Fibroblast of skin of back (primary cell): ENCODE measurements at places on chromosomes 5 and 9.
A peak's percentile ranks its signal among the peaks of the same experiment; 100 is the strongest.

DNA sequence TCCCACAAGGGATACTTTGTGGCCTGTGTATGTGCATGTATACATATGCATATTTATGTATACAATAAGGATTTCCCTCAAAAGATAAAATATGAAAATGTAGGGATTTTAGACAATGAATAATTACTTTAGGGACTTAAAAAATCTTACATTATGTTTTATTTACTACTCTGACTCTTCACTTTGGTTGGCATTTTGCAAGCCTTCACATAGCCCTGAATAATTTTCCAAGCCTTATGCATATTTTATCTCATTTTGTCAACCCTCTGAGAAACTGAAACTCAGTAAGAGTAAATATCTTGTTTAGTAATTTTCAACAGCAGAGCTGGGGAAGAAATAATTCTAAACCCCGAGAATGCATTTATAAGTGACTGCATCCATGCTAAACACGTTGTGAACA is 153.0 kb upstream of the SLC24A2 start:
- no peak for DNase-seq

DNA sequence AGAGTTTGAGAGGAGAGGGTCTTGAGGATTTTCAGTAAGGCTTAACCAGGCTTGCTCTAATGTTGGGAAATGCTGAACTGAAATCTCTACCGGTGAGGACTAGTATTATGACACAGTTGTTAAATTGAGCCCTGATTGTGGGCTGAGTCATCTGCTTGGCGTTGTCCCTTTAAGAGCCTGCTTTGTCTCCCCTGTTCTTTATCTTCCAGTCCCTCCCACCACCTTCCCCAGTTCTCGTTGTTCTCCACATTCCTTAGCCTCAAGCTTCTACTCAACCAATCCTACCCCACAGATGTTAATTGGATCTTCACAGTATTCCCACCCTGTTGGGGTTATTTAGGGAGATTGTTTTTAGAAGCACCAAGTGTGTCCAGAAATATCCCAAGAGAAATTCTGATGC is 57.6 kb downstream of the ANKRD55 start:
- DNase-seq, result peak; percentile 72

DNA sequence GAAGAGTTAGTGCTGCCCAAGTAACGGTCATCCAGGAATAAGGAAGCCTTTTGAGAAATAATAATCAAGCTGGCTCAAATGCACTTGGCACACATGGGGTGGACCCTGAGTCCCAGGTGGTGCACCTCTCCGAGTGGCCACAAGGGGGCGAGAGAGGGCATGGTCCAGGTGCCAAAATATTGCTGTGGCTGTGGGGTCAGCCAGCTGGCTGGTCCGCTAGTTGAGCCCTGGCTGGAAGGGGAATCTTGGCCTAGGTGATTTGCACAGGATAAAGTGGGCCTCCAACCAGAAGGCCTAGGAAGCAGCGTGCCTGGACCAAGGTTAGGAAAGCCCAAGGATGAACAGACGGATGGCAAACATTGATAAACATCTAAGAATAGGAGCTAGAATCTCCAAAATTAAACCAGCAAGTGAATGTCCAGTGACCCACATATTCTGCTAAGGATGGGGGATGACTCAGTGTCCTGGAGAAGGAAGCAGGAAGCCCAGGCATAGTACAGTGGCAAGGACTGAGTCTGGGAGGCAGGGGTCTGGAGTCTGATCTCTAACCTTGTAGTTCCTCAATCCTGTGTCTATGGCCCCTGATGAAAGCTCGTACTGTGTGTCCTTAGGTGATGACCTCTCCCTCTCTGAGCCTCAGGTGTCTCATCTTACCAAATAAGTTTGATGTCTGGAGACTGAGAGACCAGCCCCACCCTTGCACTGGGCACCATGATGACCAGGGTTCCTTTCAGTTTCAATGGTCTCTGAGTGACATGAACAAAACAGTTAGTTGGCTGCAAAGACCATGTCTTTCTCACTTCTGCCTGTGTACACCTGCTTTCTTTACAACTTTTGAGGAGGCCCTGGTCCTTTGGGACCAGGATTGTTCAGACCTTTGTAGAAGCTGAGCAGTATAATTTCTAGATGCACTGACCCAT is 19.2 kb upstream of the SHB start:
- DNase-seq, result peak; percentile 41

- DNase-seq, result no peak
Observed at GRCh38 chr5:59037941-59038797, 455.3 kb downstream of the RAB3C start.

DNA sequence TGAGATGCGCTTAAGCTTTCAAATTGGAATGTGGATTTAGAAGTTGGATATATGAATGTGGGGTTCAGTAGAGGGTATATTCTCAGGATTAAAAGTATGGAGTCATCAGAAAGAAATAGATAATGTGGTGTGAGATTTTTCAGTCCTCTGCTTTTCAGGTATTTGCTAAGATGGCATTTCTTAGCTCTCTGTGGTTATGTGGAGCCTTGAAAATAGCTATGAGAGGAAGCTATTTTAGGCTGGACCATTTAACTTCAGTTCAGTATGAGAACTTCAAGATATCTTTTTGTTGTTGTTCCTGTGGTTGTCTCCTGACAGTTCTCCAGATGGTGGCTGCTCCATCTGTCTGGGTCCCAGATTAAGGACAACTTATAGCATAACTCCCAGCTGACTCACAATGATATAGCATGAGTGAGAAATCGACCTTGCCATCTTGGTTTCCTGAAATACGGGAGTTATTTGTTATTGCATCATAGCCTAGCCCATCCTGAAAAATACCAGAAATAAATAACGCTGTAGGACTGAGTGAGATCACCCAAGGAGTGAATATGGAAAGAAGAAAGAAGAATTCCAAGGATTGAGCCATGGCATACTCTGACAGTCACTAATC is 461.5 kb downstream of the ANXA1 start:
- peak; percentile 18 for DNase-seq

DNA sequence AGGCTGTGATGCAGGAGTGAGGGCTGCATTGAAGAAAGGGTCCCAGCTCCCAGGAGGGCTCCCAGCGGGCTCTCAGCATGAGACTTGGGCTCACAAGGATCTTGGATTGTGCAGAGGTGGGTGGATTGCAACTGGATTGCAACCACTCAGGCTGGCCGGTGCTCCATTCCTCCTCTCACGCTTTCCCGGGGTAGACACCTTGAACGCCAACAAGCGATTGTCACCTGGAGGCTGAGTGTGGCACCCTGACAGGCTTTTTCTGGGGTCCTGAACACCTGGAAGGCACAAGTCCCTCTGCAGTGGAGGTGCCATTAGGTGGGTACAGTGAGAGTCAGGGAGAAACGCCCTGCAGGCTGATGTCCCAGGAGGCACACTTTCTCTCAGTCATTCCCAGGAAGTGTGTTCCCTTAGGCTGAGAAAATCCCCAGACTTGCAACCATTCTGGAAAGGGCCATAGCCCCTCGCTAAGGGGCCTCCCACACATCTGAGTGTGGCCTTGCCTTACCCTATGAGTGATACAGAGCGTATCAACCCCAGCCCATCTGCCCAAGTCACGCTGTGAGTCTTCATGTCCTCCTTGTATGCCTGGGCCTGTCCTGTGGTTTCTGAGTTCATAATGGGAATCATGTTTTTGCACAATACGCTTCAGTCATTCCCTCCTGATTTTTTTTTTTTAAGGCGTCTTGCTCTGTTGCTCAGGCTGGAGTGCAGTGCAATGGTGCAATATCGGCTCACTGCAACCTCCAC is 488.1 kb downstream of the IRX1 start:
- no peak for DNase-seq

- no peak for DNase-seq
Observed at GRCh38 chr9:89731262-89732182, 126.7 kb downstream of the GADD45G start.

DNA sequence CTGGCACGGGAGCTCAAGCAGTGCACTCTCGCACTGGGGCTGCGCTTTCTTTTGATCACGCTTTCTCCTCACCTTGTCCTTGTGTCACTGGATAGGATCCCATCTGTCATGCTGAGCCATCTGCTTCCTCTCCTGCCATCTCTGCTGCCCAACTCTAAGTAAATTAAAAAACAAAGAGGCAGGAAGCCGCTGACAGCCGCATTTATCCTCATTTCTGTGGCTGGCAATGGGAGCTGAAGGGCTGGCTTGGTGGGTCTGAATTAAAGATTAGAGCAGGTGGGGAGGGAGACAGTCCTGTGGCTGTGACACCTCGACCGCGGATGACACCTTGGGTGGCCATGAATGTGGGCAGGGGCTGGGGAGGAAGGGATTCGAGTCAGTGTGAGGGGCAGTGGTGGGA is 159.2 kb upstream of the ALDH1B1 start:
- no peak for DNase-seq

DNA sequence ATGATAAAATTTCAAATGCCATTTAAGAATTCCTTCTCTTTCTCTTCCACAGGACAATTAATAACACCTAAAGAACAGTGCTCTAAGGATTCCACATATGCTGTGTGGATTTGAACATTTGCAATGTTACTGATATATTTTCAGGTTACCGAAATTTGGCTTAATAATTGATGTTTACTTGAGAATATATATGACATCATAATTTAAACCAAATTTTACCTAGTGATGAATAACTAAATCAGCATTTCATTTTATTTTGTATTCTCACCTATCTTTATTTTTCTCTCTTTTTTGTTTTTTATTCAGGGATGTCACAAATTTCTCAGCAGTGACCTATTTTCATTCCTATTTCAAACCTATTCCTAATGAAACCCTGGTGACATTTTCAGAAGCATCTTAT is 429.6 kb downstream of the SLCO4C1 start:
- DNase-seq, result no peak

- DNase-seq, result peak; percentile 76
Observed at GRCh38 chr5:132180134-132180745, 47.4 kb downstream of the P4HA2 start.

DNA sequence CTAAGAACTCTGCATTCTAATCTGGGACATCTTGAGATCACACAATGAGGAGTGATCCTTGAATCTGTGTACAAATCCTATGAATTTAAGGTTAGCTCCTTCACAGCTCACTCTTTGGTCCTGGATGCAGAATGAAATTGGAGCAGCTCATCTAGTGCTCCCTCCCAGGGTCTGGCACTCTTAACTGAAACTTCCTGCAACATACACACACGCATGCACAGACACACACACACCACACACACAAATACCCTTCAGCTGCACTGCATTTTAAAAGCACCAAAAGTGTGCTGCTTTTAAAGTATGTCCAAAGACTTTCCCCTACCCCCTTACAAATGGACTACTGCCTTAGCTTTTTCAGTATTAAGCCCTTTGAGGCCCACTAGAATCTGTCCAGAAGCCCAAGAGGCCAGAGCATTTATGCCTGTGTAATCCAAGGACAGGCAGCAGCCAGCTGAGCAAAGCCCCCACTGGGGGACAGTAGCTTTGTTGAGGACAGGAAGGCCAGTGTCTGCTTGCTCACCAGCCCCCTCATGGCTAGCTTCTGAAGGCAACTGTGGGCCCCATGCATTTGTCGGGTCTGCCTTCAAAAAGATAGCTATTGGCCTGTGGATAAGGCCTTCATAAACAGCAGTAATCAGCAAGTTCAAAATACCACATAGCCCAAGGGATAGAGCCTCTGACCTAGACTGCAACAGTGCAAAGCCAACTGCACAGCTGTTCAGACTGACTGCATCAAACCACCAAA is 43.6 kb downstream of the CDO1 start:
- DNase-seq, result no peak

DNA sequence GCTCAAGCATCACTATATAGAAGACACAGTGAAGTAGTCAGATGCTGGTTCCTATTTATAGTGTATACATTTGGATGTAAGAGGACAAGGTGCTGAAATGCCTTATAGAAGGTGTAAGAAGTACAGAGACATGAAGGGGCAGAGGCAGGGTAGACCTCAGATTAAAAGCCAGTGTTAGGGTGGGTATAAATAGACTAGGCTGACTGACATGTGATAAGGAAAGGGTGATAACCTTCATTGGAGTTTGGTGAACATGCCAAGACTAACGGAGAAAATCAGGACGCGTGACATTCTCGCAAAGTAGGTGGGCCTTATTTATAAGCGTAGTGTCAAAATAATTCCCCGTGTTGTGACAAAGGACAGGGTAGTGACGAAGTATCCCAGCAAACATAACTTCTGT is 59.1 kb upstream of the HRH2 start:
- DNase-seq, result no peak

DNA sequence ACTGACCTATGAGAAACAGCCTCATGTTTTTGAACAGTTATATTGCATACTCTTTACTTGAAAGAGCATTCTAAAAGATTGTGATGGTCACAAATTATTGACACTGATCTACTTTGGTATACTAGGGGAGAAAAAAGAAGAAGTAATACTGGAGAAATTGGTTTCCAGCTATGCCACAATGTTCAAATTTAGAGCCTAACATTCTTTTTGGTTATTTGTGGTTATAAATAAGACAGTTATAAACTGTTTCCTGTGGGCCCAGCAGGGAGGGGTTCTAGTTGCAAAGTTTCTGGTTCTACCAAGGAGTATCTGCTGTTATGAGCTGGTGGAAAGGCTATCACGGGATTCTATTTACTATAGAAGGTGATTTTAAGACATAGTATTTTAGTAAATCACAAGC is 4.8 kb downstream of the CWC27 start:
- DNase-seq, result no peak

DNA sequence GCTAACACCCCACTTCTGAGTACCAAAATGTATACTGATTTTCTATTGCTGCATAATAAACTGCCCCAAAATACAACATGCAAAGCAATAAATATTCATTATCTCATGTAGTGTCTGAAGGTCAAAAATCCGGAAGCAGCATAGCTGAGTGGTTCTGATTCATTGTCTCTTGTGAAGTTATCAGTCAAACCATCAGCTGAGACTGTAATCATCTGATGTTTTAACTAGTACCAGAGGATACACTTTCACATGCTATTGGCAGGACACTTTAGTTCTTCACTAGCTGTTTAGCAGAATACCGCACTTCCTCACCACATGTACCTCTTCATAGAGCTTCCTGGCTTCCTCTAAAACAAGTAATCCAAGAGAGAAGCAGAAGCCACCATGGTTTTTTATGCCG is 12.7 kb upstream of the TMEM161B start:
- DNase-seq, result no peak

GRCh38 chr9:37914154-37914551 is 10.2 kb upstream of the SLC25A51 start:
- DNase-seq, result no peak

DNA sequence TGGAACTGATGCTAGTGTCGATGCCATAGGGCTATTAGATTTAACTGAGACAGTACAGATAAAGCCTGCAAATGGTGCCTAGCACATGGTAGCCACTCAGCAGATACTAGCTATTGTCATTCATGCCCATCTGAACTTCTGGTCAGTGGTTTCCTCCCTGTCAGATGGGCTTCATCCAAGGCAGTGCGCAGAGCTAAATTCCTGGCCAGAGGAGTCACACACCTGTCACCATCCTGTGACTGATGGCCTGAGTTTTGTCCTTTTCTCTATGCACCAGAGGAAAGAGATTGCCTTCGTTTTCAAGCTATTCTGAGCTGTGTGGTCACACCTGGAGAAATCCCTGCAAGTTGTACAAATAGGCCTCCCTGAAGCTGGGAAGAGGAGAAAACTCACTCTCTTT is 34.7 kb downstream of the MSX2 start:
- DNase-seq, result no peak
